ENCODE measurements at places on chromosomes 2 and 18.

DNA sequence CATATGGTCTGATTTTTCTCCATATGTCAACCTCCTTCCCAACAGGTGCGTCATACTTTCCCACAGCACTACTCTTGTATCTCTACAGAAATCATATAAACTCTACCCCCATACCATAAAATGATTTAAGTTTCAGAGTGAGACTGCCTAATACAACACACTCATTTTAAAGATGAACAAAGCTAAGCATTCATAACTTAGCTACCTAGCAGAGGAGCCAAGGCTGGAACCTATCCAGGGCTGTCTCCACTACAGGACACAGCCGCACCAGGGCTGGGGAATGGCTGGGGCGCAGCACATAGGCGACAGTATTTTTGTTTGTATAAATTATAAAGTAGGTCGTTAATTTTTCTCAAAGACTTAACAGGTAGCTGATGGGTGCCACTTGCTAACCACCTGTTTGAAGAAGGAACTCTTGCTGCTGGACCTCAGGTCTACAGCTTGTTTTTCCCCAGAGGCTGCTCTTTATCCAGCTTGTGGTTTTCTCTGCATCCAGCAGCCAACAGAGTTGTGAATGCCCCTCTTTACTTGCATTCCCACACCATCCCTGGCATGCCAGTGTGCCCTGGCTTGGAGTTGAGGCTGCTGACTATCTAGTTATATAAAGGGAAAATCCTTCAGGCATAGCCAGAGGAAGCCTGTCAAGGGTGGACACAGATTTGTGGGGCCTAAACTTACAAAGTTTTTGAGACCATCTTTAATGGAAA lies 62.0 kb downstream of the HNRNPLL start:
- no peak for DNase-seq

- no peak for DNase-seq
These were observed 46.3 kb upstream of the AQP4 start for GRCh38 chr18:26911840-26912239.

GRCh38 chr2:96306370-96306769 lies 1.0 kb upstream of the SNRNP200 start:
- no peak for DNase-seq

DNA sequence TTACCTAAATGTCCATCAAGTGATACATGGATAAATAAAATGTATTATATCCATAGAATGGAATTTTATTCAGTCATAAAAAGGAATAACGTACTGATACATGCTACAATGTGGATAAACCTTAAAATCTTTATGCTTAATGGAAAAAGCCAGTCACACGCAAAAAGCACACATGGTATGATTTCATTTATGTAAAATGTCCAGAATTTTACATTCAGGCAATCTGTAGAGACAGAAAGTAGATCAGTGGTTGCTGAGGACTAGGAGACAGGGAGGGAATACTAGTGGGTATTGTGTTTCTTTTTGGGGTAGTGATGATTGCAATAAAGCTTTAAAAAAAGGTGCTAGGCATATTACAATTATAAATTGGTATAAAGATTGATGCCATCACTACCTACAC lies 30.7 kb upstream of the CD302 start:
- DNase-seq: no peak

GRCh38 chr2:101766871-101767739 lies 69.6 kb downstream of the MAP4K4 start:
- no peak for DNase-seq

- no peak for DNase-seq
These were observed 327.6 kb downstream of the NCKAP5 start for GRCh38 chr2:133240491-133241223.

DNA sequence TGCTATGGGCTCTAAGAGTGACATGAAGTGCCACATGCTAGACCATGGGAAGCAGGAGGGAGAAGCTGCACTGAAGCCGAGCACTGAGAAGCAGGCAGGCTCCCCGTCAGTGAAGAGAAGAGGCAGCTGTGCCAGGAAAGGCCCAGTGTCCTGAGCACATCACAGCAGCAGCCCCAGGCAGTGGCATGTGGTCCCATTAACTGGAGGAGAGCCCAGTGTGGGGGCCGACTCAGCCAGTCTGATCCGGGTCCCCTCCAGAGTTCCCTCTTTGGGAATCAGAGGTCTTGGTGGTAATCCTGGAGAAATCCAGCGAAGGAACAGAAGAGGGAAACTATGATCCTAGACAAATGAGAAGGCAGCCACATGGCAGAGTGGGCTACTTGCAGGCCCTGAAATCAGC lies 96.7 kb upstream of the ACAA2 start:
- DNase-seq: no peak

DNA sequence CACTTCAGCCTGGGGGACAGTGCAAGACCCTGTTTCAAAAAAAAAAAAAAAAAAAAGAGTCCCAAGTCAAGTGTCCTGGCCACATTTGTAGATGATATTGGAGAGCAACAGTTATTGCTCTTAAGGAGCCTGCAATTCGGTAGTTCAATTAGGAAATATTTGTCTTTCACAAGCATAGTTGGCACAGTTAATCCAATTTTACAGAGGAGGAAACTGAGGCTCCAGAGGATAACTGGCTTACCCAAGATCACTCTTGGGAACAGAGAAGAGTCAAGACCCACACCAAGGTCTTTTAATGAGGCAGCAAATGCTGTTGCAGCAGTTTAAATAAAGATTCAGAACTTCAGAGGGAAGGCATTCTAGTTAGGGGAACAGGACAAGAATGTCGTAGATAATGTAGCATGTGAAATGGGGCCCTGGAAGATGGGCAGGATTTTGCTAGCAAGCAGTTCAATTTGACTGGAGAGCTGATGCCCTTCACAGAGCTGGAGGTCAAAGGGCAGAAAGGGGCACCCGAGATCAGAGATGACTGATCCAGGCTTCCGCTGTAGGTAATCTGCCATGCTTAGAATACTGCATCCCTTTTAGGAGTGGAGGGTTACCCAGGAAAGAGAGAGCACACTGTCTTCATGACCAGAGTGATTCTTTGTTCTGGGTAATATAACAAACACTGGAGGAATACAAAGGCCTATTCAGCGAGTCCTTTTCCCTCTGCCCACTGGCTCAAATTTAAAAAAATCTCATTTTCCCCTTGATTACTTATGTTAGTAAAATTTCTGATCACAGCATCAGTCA lies 3.0 kb downstream of the NPC1 start:
- no peak for DNase-seq

DNA sequence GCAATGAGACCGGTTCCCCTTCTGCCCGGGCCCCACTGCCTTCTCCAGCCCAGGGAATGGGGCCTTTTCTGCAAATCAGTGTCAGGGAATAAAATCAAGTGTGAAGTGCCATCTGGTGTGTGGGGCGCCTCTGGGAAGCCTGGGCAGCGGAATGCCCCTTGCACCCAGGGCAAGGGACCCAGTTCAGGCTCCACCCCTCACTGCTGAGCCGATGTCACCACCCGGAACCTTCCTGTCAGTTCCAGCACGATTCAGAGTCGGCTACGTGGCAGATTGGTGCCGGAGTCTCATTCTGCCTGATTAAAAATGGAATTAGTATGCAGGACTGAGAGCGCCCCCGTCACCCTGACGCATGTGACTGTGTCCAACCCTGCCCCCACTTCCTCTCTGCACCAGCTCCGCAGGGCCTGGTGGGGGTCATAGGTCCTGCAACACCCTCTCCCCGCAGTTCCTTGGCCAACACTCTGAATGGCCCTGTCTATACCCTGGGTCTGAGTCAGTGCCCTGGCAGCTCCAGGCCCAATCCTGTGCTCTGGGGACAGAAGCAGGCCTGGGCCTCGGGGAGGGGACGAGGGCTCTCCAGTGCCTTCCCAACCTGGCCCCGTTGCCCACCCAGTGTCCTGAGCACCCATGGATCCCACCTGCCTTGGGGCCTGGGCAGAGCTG lies 8.2 kb upstream of the ALPI start:
- no peak for DNase-seq

Measured in posterior vena cava (tissue), 2 donors.